ENCODE measurements at places on chromosomes 2 and 18.

- DNase-seq = no peak
These were observed 209.1 kb upstream of the ID2 start for GRCh38 chr2:8472545-8473323.

DNA sequence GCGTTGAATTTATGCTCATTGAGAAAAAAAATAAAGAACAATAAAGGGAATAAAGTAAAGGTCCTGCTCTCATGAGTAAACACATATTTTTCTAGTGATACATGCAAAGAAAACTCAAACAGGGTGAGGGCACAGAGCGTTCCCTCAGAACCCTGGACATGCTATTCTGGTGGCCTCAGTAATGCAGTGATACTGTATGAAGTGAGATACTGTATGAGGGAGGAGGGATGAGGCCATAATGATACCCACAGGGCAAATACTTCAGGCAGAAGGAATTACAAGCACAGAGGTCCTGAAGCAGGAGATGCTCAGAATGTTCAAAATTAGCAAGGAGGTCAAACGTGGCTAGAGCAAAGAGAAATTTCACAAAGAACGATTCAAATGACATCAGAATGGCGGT lies 28.4 kb upstream of the RNU4ATAC start:
- DNase-seq = no peak

- no peak for DNase-seq
These were observed 735.7 kb upstream of the SLC8A1 start for GRCh38 chr2:41187376-41188122.

GRCh38 chr2:190466819-190467446 lies 58.8 kb downstream of the MFSD6 start:
- no peak for DNase-seq

DNA sequence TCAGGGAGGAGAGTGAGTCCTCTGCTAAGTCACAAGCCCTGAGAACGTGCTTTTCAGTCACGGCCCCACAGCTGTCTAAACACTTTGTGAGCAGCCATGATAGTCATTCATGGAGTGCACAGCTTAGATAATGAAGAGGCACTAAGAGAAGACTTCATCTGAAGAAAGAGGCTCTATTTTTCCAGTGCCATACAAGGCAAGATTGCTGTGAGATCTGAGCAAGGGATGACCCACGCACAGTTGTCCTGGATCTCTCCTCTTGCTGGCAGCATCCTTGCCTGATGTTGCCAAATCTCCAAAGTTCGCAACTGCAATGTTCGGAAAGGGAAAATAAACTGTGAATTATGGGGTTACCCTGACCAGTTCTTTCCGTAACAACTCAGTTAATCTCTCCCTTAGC lies 418.7 kb downstream of the MEIS1 start:
- no peak for DNase-seq

- DNase-seq = no peak
These were observed 5.0 kb downstream of the HPCAL1 start for GRCh38 chr2:10307561-10308156.

GRCh38 chr18:35284841-35285240 lies 5.2 kb downstream of the ZSCAN30 start:
- DNase-seq = no peak

GRCh38 chr18:56921896-56922480 lies 224.9 kb upstream of the BOD1L2 start:
- no peak for DNase-seq

GRCh38 chr2:215615803-215616174 lies 179.9 kb upstream of the FN1 start:
- DNase-seq = no peak

DNA sequence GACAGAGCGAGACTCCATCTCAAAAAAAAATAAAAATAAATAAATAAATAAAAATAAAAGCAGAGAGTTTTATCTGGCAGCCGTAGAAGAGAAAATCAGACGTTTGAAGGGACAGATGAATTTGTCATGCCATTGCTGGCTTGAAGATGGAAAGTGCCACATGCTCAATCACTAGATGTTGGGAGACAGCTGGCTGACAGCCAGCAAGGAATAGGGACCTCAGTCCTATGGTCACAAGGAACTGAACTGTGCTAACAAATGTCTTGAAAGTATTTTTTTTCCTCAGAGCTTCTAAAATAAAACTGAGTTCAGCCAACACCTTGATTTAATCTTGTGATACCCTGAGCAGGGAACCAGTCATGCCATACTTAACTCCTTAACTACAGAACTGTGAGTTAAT lies 65.4 kb downstream of the DTNA start:
- DNase-seq = no peak

- DNase-seq = no peak
These were observed 50.0 kb downstream of the GPD2 start for GRCh38 chr2:156486147-156486546.

DNA sequence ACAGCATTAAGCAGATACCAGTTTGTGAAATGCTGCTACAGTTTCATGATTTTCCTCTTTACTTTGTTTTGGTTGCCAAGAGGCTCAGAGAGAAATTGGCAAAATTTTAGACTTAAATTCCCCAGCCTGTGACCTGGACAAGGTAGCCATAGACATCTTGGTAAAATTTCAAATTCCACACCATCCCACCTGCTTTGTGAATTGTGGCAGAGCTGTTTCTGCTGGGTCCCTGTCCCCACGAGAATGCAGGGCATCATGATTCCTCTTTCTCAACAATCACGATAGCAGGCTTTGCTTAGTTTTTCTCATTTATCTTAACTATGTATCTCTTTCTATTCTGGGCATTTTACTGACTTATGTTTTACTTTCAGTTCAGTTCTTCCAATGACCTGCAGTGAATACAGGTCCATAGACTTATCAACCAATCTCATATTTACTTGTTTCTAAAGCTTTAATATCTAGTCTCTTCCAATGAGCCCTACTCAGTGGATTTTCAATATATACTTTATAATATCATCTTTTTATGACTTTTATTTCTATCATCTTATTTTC lies 351.6 kb downstream of the SOCS6 start:
- no peak for DNase-seq

DNA sequence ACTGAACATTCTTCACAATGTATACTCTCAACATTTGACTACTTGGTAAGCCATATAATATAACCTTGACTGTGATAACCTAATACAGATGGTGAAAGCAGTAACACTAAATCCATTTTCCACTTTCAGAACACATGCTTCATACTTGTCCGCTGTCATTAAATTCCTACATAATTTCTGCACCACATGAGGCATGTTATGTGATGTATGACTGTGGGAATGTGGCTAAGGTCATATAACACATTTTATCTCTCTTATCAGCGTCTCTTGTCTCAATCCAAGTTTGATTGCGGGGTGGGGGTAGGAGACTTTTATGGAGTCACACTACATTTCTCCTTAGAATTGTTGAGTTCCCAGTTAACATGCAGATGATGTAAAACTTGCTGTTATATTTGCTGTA lies 110.9 kb downstream of the MTCL1 start:
- no peak for DNase-seq

GRCh38 chr18:76565238-76566173 lies 70.5 kb upstream of the ZNF516 start:
- DNase-seq = no peak

DNA sequence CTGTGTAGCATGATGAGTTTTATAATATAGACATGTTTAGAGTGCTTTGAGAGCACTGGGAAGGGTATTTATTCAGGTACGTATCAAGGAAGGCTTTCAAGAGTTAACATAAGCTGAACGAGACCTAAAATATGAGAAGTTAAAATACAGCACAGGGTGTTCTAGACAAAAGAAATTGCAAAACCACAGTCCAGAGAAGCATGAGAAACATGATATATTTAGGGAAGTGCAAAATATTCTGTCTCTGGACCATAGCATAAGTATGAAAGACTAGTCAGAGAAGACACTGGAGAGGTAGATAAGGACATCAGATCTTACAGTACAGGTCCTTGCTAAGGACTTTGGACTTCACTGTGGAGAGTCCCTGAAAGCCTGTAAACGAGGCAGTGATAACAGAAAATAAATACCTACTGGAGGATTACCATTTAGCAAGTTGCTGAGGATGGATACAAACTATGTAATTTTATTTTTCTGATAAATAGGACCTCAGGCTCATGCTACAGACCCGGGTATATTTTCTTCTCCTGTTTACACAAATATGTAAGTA lies 43.7 kb downstream of the FSIP2 start:
- no peak for DNase-seq

GRCh38 chr2:239196474-239197021 lies 204.3 kb downstream of the HDAC4 start:
- DNase-seq = no peak

GRCh38 chr2:61436092-61436491 lies 34.8 kb downstream of the USP34 start:
- no peak for DNase-seq

DNA sequence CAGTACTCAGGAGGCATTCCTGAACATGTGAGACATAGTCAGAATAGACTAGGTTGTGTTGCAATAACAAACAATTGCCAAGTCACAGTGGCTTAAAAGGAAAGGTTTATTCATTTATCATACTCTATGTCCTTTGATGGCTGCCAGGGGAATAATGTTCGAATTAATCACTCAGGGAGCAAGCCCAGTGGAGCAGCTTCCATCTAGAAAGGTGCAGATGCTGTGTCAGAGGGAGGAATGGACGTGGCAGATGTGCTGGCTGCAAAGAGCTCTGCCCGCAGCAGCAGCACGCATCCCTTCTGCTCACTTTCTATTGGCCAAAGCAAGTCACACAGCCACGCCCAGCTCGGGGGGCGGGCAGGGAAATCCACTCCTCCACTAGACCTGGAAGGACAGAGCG lies 105.9 kb upstream of the AQP4 start:
- no peak for DNase-seq

GRCh38 chr2:132937629-132938028 lies 267.6 kb upstream of the LYPD1 start:
- no peak for DNase-seq

DNA sequence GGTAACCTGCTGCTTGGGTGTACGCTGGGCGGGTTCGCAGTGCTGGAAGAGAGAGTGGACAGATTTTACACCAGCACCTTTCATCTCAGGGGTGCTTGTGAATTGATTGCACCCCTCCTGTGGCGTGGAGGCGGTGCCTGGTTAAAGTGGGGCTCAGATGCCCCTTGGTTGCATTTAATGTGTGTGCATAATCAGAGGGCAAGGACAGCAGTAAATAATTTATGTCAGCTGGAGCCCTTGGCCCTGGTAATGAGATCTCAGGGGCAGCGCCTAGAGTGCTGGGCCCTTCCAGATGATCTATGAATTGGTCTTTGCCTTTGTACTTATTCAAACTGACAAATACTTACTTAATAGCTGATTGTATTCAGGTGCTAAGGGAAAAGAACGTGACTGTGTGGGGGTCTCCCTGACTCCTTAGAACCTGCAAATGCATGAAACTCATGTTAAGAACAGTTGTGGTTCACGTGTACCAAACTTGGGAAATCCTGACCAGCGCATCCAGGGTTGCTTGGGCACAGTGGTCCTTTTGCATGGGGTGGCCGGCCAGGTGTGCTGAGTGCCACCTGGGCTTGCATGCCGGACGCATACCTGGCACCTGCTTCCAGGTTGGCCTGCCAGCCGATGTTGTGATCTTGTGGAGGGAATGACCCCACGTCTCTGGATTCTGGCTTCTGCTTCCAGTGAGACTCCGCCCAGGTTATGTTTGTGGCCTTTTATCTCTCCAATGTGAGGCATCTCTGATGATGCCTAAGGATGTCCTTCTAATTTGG lies 118.5 kb downstream of the AGAP1 start:
- DNase-seq = no peak

GRCh38 chr2:203341741-203342310 lies 13.6 kb downstream of the ABI2 start:
- DNase-seq = no peak

- DNase-seq = no peak
These were observed 8.4 kb downstream of the PAX3 start for GRCh38 chr2:222290401-222290735.

DNA sequence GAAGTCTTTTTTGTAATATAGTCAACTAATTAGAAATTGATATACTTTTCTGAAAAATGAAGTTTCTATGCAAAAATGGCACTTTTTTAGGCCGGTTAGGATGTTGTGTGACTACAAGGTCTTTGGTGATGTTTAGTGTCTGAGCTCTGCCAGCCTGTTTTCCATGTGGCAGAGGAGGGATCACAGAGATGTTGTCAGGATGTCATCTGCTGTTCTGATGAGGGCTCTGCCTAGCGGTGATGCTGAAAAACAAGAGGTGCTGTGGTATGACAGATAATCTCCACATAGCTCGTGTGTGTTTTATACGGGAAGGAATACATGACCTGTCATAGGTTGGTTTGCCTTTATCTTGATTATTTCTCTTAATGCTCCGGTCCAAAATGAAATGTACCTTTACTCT lies 12.0 kb upstream of the IAH1 start:
- DNase-seq = no peak

- no peak for DNase-seq
These were observed 79.3 kb downstream of the SDC1 start for GRCh38 chr2:20145497-20146193.

DNA sequence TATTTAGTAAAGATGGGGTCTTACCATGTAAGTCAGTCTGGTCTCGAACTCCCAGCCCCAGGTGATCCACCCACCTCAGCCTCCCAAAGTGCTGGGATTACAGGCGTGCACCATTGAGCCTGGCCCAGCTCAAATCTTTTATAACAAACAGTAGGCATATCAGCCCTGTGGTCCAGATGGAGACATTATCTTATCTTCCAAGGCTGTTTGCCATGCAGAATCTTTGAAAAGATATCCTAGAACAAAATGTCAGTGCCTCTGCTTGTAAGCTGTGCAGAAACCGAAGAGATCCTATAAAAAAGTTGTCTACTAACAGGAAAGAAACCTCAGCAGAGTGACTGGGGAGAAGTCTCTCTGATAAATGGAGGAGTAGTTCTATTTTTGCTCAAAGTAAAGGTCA lies 142.1 kb downstream of the PTH2R start:
- DNase-seq = no peak

GRCh38 chr2:157258520-157259326 lies 1.2 kb downstream of the GALNT5 start:
- no peak for DNase-seq

- DNase-seq = no peak
These were observed 566.4 kb upstream of the ID2 start for GRCh38 chr2:8115456-8115855.

DNA sequence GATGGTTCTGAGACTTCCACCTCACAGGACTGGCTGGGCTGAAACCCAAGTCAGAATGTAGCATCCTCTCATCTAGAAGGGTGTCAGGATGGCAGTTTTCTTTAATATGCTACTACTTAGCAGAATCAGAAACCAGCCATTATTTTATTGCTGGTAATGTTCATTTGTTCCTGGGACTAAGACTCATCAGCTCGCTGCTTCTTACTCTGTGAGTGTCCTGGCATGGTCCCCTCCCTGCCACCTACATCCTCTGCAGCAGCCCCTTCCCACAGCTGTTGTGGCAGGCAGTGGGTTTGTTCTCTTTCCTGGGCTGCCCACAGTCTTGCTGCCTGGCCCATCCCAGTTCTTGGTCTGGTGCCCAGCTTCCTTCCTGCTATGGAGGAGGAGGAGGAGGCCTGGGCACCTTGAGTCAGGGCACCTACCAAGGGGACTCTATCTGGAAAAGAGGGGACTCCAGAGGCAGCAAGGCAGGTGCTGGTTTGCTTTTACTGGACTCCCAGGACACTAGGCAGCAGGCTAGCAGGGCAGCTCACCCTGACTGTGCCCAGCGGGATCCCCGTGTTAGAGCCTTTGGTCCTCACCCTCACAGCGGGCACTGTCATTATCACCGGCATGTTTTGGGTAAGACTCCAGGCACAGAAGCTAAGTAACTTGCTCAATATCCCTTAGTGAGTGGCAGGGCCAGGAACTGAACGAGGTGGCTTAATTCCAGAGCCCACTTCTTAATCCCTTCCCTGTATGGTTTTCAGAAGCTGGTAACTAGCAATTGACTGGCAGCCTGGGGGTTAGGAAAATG lies 62.1 kb downstream of the LRRFIP1 start:
- DNase-seq = no peak

- DNase-seq = no peak
These were observed 238.5 kb upstream of the ERBB4 start for GRCh38 chr2:212777020-212777491.

GRCh38 chr2:73339201-73339600 lies 45.9 kb upstream of the EGR4 start:
- no peak for DNase-seq
